Dermis blood vessel endothelial cell (primary cell): ENCODE measurements at places on chromosomes 13 and 19.

DNA sequence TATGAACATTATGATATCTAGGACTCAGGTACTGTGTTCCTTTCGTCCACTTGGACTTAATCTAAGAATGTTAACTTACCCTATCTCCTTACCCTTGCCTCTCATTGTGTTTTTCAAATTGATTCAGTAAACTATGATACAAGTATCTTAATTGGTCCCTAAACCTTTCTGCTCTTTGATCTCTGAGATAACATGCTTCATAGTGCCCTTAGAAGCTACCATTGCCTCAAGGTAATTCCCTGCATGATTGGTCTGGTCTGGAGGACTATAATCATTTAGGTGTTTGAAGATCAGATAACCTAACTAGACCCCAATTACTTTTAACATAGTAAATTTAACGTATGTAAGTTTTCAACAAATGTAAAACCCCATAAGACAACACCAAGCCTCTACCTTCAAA lies 169.9 kb upstream of the NBEA start:
- no peak for DNase-seq

GRCh38 chr19:48964205-48965039 lies 687 bp upstream of the FTL start:
- no peak for DNase-seq

- DNase-seq, result no peak
These were observed 81.3 kb downstream of the SPACA7 start for GRCh38 chr13:112457485-112457884.

DNA sequence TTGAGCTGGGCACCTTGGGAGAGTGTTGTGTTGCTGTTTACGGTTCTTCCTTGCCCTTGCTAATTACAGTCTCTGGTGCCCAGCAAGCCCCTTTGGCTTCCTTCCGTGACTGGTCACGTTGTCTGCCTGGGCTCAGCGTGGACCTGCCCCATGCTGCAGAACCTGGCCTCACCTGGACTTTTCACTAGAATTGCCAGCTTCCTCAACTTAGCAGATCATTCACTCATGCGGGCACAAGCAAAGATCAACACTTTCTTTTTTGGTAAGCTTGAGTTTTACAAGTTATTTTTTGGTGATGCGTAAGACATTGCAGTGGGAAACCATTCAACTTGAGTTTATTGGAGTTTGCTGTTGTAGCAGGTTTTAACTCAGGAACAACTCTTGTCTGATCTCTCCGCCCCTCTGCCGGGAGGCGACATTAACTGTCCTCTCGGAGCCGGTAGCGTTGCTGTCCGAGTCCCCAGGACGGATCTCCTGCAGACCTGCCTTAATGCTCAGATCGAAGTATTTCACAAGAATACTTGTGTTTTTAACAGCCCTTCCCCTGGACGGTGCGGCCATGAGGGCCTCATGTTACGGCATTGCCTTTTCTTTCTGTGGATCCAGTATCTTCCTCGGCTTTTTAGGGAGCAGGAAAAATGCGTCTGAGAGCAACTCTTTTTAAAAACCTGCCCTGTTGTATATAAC lies 15.7 kb upstream of the TEX29 start:
- DNase-seq, result no peak

DNA sequence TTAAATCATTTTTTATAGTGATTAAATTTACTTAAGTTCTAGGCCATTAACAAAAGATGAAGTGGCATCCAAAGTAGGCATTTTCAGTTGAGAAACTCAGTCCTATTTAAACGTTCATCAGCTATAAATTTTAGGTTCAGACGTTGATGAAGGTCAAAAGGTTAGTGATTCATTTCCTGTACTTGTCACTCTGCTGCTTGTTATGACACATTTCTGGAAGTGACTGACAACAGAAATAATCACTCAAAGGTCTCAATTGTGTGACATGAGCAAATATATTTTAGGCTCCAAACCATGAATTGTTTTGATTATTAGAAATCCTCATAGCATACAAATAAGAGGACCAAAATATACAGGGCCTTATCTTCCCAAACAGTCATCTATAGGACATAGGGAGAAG lies 10.3 kb upstream of the EDNRB start:
- peak; percentile 76 for DNase-seq

GRCh38 chr13:111165241-111166010 lies 50.3 kb downstream of the ARHGEF7 start:
- DNase-seq, result no peak

DNA sequence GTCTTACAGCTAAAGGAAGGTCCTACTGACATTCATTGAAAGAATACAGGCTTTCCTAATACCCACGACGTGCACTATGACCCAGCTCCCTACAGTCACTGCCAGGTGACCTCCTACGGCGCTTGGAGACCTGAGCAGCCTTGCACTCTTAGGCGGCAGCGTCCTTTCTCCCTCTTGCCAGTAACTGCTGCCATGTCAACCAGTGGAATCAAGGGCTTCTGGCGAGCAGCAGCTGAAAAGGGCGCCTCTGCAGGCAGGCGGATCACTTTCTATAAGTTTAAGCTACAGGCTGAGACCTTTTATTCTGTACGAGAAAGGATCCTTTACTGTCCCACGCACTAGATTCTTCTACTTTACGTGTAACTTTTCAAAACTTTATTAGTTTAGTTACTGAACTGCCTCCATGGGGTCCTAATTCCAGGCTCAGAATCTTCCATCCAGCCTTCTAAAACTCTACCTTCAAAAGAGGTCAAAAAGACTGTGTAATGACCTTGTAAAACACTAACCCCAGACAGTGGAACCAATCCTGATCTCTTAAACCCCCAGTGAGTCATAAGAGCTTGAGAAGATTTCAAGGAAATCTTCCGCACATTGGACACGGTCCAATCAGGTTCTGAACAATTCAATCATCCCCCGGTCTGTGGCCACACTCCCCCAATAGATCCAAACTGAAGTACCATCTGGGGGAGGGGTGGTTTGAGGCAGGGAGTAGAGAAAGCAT lies 1.9 kb downstream of the KCTD12 start:
- peak; percentile 78 for DNase-seq

DNA sequence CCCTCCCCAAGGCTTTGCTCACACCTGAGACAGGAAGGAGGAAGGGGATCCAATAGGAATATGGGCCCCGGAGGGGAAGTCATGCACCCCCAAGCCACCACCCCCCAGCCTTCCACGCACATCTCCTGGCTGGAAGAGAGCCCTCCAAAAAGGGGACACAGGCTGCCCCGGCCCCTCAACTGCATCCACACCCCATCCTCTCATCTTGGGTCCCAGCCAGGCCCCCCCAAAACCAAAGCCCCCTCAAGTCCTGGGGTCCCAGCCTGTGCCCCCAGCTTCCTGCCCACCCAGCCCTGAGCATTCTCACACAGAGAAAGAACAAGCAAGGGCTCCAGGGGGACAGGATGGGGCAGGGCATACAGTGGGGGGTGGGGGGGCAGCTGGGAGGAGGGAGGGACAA lies 12.1 kb downstream of the SMIM24 start:
- DNase-seq, result no peak

GRCh38 chr13:40139896-40140520 lies 484.5 kb downstream of the COG6 start:
- DNase-seq, result peak; percentile 18

GRCh38 chr19:46019270-46019669 lies 3.6 kb downstream of the PGLYRP1 start:
- DNase-seq, result no peak

DNA sequence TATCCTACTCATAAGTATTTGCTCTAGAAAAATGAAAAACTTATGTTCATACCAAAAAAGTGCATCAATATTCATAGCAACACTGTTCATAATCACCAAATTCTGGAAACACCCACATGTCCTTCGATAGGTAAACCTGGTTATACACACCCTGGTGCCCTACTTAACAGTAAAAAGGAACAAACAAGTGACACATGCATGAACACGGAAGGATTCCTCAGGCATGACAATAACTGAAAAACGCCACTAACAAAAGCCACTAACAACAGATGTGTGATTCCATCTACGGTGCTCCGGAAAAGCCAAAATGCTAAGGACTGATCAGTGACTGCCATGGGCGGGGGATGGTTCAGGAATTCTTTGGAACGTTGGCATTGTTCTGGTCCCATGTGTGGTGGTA lies 65.5 kb downstream of the STK24 start:
- DNase-seq, result no peak

DNA sequence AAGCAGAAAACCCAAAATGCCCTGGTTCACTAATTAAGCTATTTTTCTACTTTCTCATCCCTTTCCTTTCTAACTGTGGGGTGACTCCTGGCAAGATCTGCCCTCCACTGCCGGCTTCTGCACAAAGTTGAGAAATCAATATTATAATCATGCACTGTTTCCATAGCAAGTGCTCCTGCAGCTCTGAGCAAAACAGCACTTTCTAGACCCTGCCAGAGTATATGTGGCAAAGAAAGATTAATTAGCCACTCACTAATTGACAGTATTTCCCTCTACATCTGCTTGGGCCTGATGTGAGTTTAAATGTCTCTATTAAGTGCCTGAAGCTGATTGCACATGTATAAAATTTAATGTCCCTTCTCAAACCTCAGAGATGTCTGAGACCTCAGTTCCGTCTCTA lies 39.5 kb upstream of the FAM216B start:
- DNase-seq, result no peak

- DNase-seq, result peak; percentile 28
These were observed 6.3 kb upstream of the RXFP2 start for GRCh38 chr13:31733066-31733465.

DNA sequence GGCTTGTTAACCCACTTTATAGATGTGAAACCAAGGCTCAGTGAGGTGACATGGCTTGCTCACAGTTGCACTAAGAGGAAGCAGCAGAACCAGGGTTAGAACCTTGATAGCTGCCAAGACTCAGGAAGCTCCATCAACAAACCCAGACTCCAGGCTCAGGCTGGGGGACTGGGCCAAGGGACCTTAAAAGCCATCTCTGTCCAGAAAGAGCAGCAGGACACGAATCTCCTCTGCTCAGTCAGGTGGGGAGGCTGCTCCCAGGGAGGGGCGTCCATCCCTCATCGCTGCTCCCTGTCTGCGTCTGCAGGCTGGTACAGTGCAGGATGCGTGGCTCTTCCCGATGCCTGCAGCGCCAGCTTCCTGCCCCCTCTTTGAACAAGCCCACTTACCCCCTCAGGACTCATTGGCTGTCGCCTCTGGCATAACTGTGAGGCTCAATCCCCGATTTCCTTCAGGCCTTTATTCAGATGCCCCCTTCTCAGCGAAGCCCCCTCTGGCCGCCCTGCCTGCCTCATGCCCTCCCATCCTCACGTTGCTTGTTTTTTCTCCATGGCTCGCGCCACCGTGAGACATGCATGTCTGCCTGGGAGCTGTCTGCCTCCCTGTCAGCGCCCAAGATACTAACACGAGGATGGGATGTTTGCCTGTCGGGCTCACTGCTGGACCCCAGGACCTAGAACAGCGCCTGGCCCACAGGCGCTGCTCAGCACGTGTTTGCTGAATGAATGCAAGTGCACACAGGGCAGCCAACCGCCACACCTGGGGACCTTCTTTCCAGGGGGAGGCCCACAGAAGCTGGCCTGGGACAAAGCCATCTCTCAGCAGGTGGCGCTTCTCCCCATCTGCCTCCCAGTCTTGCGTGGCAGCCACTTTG lies 21.5 kb downstream of the AKT2 start:
- no peak for DNase-seq

DNA sequence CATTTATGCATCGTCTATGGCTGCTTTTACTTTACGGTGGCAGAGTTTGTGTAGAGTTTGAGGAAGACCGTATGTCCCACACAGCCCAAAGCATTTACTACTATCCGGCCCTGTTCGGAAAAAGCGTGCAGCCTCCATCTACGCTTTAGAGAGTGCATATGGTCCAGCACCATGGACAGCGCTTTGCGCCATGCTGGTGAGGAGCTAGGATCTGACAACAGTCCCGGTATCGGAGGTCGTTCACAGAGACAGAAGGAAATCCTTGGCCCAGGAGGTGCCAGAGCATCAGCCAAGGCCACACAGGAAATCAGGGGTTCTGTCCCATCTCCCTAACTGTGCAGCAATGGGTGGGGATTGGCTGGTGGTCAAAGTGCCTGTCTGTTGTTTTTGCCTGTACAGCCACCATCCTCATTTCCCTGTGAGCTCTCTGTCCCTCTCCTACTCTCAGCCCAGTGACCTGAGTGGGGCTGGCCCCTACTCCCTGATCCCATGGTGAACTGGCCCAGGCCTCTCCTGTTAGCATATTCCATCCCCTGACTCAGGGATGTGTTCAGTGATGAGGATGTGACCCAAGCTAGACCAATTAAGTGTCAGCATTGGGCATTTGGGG lies 16.2 kb upstream of the PRODH2 start:
- peak; percentile 81 for DNase-seq

GRCh38 chr19:33486407-33486806 lies 35.2 kb downstream of the PEPD start:
- no peak for DNase-seq

GRCh38 chr13:22648320-22648801 lies 532.4 kb upstream of the SGCG start:
- DNase-seq, result no peak

DNA sequence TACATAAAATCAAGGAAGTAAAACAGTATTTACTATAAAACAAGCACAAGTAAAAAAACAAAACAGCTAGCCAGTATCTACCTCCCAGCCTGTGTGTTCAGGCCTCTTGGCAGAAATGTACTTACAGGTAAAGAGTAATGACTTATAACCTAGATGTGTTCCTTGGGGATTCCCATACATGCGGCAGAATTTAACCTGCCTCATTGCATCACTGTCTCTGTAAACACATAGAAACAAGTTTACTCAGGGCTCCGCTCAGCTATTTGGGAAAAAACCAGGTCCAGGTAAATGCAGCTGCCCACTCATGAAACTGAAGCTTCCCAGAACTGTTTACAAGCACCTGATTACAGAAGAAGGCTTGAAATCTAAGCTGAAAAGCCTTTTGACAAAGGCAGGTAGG lies 50.7 kb upstream of the SERP2 start:
- no peak for DNase-seq

- DNase-seq, result peak; percentile 87
These were observed 617 bp upstream of the IQCN start for GRCh38 chr19:18274781-18275356.

GRCh38 chr13:99722931-99723330 lies 221.7 kb downstream of the TM9SF2 start:
- DNase-seq, result no peak

GRCh38 chr19:7415163-7415856 lies 66.6 kb downstream of the ARHGEF18 start:
- DNase-seq, result no peak

- peak; percentile 80 for DNase-seq
These were observed 442 bp downstream of the REXO1 start for GRCh38 chr19:1847684-1848398.

- DNase-seq, result peak; percentile 52
These were observed at the start of gene ZNF296 for GRCh38 chr19:45076029-45076850. Gene ZNF296 (minus strand): TSS chr19:45076478. CDS start chr19:45076373, 105 bp downstream.

GRCh38 chr13:26442541-26442940 lies 114.9 kb upstream of the WASF3 start:
- no peak for DNase-seq
